Central memory CD4-positive, alpha-beta T cell (primary cell): ENCODE measurements at places on chromosomes 12 and 14.

GRCh38 chr12:4009979-4010704, 136.9 kb upstream of the PARP11 start:
- no peak for DNase-seq

GRCh38 chr14:52021957-52022600, 32.7 kb downstream of the RTRAF start:
- no peak for DNase-seq

GRCh38 chr14:63276492-63277342, 42.0 kb downstream of the GPHB5 start:
- no peak for DNase-seq

GRCh38 chr12:108833757-108834472, 23.5 kb downstream of the SSH1 start:
- no peak for DNase-seq

- no peak for DNase-seq
Measured at GRCh38 chr14:76947838-76948184, 80.7 kb downstream of the IRF2BPL start.

DNA sequence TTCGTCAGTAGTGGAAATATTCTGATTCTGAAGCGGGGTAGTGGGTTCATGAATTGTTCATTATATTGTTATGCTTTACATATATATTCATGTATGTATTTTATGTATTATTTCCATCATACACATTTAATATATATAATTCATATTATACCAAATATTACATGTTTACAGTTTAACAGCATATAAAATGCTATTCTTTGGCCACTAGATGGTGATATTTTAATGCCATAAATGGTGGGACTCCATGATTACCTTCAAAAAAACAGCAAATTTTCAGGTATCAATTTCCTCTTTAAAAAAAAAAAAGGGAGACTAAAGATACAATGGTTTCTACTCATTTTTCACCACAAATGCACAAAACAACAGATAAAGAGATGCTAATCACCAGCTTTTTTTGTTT, 41.0 kb downstream of the BDKRB1 start:
- DNase-seq, result peak; percentile 25

DNA sequence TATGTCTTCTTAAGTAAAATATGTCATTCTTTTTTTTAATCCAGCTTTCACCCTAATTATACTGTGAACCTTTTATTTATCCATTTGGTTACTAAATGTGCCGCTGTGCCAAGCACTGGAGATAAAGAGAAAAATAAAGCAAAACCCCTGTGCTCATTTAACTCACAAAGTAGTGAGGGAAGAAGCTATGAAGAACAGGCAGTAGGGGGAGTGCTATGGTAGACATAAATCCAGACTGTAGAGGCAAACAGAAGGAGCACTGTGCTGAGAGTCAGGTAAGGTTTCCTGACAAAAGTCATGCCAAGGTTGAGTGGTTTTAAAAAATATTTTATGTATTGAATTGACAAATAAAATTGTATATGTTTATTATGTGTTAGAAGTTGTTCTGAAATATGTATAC, 188.5 kb upstream of the SYT10 start:
- DNase-seq, result no peak

GRCh38 chr12:108518716-108519496, 3.8 kb downstream of the FICD start:
- DNase-seq, result no peak

DNA sequence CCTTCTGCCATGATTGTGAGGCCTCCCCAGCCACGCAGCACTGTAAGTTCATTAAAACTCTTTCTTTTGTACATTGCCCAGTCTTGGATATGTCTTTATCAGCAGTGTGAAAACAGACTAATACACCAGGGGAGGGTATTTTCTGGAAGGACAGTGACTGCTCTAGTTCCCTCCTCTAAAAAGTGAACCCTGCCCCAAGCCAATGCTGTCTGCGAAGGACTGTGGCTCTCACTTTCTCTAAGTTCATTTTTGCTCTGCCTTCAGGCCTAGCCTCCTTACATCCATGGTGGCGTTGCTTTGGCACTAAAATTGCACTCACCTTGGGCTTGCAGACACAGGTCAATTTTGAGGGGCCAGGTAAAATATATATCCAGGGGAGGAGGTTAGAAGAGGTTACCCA, 323.0 kb downstream of the VRK1 start:
- no peak for DNase-seq

- DNase-seq, result no peak
Measured at GRCh38 chr12:80472911-80473500, 29.0 kb downstream of the PTPRQ start.

- DNase-seq, result peak; percentile 65
Measured at GRCh38 chr12:56151672-56152131, 685 bp upstream of the MYL6B start.

GRCh38 chr12:58728397-58728796, 191.9 kb downstream of the LRIG3 start:
- DNase-seq, result no peak

DNA sequence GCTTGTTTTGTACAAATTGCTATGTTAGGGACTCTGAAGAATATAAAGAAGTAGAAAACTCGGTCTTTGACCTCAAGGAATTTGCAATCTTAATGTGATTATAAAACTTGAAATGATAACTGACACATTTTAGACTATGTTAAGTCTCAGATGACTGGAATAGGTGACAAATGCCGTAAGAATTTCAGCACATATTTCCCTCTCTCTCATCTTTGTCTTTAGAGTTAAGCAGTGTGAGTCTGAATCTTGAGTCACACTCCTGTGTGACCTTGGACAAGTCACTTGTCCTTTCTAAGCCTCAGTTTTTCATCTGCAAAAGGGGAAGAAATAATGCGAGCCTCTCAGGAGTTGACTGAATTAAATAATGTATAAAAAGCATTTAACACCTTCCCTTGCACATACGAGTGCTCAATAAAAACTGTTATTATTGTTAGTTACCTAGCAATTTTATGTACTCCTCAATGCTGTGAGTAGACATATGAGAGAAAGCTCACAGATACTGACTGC, 103.7 kb downstream of the DYRK2 start:
- DNase-seq, result no peak

- peak; percentile 69 for DNase-seq
Measured at GRCh38 chr14:52352061-52352491, 38.0 kb downstream of the PTGER2 start.

DNA sequence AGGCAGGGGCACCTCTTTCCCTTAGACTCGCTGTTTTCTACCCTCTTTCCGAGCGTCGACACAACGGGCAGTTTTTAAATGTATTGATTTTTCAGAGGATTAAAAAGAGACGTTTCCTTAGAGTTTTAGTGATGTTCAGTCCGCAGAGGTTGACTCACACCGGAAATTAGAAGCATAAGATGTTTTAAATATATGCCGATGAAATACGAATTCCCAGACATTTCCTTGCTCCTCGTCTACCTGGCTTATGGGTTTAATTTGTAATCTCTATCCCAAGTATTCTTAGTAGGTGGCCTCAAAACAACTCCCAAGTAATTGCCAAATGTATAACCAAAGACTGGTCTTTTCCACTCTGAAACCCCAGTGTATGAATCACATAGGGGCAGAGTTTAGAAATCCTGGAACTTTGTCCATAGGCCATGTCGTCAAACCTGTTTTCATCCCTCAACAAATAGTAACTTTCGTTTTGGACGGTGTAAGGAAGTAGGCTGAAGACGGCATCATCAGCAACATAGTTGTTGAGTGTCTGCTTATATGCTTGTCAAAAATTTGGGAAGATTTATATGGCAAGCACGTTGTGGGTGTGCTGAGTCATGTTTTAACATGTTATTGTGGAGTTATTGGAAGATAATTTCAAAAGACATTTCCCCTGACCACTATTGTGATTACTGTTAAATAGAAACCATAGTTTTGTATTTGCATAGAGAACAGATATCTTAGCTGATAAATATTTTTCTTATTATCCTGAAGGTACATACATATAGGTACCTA, 824 bp downstream of the TBK1 start:
- DNase-seq, result peak; percentile 23

- DNase-seq, result no peak
Measured at GRCh38 chr12:1922985-1923384, 4.5 kb upstream of the CACNA2D4 start.

DNA sequence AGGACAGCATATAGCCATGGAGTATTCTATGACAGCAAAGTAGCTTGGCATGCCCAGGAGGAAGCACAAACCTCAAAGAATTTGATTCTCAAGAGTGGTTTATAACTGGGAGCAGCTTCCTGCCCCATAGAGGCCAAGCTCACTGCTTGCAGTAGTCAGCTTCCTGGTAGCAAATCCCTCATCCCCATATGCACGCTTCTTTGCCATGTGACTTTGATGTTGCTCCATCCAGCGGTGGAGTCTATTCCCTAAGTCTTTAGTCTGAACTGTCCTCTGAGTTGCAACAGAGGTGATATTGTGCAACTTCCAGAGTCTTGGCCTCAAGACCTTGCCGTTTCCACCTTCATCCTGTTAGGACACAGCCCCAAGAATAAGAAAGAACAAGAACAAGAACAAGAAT, 996.8 kb upstream of the TMEM132C start:
- no peak for DNase-seq

- DNase-seq, result no peak
Measured at GRCh38 chr14:61754627-61755381, 7.4 kb upstream of the SNAPC1 start.

DNA sequence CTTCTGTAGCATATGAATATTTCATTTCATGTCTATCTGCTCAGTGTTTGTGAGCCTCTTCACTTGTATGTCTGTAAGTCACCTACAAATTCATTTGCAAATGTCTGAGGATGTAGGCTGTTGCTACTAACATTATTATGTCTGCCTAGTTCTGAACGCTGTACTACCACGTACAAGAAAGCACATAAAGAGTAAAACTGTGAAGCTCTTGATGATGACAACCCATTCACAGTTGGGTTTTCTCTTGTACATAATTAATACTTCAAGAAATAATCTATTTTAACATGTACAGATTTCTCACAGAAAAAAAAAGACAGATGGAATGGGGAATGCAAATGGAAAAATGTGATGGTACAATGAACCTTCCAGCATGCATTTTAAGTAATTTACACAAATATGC, 64.3 kb upstream of the CPNE8 start:
- no peak for DNase-seq

- no peak for DNase-seq
Measured at GRCh38 chr12:76879710-76880518, 1.1 kb upstream of the CSRP2 start.

DNA sequence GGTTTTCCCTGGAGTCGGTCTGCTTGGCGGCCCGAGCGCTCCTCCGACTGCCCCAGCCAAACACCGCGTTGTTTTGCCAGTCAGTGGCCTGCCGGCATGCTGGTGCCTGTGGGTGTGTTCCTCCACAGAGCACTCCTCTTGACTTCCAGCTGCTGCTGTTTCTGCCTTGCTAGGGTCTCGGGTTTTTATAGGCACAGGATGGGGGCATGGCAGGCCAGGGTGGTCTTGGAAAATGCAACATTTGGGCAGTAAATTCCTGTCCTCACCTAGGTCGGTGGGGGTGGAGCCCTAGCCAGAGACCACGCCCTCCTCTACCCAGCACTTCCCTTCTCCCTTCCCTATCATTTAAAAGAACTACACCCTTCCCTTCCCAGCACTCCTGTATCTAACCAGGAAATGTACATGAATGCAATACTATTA, 34.7 kb upstream of the VASH1 start:
- no peak for DNase-seq

- DNase-seq, result no peak
Measured at GRCh38 chr12:45568808-45569207, 160.7 kb upstream of the ARID2 start.

DNA sequence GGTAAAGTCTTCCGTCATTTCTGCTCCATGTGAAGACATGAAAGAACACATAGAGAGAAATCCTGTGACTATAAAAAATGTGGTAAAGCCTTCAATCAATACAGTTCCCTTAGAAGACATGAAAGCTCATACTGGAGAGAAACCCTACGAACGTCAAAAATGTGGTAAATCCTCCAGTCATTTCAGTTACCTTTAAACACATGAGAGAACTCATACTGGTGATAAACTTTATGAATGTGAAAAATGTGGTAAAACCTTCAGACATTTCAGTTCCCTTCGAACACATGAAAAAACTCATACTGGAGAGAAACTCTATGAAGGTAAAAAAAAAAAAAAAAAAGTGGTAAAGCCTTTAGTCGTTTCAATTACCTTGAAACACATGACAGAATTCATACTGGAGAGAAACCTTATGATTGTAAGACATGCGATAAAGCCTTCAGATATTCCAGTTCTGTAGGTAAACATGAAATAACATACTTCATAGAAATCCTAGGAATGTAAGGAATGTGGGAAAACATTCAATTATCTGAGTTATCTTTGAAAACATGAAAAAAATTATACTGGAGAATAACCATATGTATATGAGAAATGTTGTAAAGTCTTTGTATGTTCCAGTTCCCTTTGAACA, 60.4 kb downstream of the MAP4K5 start:
- DNase-seq, result no peak

- DNase-seq, result no peak
Measured at GRCh38 chr14:64758691-64759554, 54.7 kb downstream of the PLEKHG3 start.

GRCh38 chr14:62800577-62800976, 244.7 kb downstream of the KCNH5 start:
- no peak for DNase-seq

DNA sequence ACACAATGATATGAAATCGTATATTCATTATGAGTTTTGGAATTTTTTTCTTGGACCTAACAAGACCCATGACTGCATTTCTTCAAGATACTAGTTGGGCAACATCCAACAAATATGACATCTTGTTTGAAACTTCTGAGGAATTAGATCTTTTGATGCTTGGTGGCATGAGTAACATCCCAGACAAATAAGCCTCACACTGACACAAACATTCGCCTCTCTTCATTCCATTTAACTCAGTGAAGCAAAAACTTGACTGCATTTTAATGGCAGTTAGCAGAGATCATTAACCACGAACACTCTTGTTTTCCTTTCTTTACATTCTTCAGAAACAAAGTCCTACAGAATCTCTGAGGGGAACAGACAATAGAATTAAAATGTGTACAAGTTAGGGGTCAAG, 758.3 kb downstream of the C12orf50 start:
- no peak for DNase-seq

DNA sequence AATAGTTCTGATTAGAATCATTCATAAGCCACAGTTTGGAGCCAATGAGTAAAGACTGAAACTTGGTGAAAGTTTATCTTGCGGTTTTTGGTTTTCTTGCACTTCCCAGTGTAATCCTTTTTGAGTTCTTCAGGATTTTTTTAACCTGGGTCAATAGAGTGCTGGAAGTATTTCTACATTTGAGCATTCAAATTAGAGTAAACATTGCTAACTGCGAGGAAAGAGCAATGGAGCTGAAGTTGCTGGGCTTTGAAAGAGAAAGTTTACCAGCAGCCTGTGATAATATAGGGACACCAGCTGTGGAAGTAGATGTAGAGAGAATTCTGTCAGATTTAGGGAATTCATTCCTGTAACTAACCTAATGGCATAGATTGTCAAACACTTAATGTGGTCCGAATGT, 30.3 kb downstream of the ANO6 start:
- no peak for DNase-seq

- no peak for DNase-seq
Measured at GRCh38 chr12:58069268-58069963, 128.0 kb downstream of the ATP23 start.

DNA sequence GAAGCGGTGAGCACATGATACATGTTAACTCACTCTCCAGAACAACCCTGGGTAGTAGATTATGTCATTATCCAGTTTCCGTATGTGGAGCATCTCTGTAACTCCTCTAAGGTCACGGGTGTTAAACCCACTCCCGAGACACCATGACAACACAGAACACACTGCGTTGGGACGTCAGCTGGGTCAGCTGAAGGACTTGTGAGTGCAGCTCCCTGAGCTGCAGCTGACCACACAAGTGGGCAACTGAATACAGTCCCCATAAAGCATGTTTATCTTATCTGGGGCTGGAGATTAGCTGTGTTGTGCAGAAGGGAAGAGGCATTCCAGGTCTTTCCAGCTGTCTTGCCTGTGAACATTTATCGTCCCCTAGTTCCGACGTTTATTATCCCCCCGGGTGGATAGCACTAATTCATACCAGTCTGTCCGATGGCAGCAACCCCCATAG, 211.5 kb downstream of the CHST11 start:
- no peak for DNase-seq
